ENCODE measurements at places on chromosomes 11 and 22. TPM values are rescaled to one million over a fixed set of nuclear protein-coding genes. Genes with fewer than 3 reads are reported as not detected.

The HBG1 gene
- not detected for total RNA-seq

The DEFB131B gene
- total RNA-seq, result not detected

The CLMP gene
- total RNA-seq, result not detected

The USH1C gene
- not detected for total RNA-seq

The P2RX6 gene
- total RNA-seq, result 0.25 TPM

The SLC5A12 gene
- not detected for total RNA-seq

The CEP126 gene
- 1.1 TPM for total RNA-seq

The KCTD14 gene
- not detected for total RNA-seq

The ENTHD1 gene
- 0.34 TPM for total RNA-seq

The TSPAN4 gene
- total RNA-seq, result 15.4 TPM

The RFPL1 gene
- not detected for total RNA-seq

The MYOD1 gene
- not detected for total RNA-seq

The C11orf87 gene
- not detected for total RNA-seq

The P4HA3 gene
- not detected for total RNA-seq

The APLP2 gene
- total RNA-seq, result 25.5 TPM

The UVRAG gene
- 15.7 TPM for total RNA-seq

The BTG4 gene
- total RNA-seq, result 0.98 TPM

The OOSP2 gene
- total RNA-seq, result not detected

The OR52N2 gene
- total RNA-seq, result not detected

The C22orf42 gene
- not detected for total RNA-seq

The LRRC32 gene
- 23.2 TPM for total RNA-seq

The MS4A6A gene
- total RNA-seq, result not detected

The SCO2 gene
- total RNA-seq, result 2.7 TPM

The FAM181B gene
- not detected for total RNA-seq

The MOGAT2 gene
- total RNA-seq, result not detected

All from activated CD8-positive, alpha-beta T cell treated with anti-CD3 and anti-CD28 coated beads for 36 hours (primary cell).